ENCODE measurements at places on chromosomes 1 and 21. TPM values are rescaled to one million over a fixed set of nuclear protein-coding genes. Genes with fewer than 3 reads are reported as not detected.

Gene SOD1
- total RNA-seq = 196 TPM

Gene SLFNL1
- 1.6 TPM for total RNA-seq

Gene ATP1A2
- 4.0 TPM for total RNA-seq

Gene CENPL
- total RNA-seq = 5.3 TPM

Gene SHE
- total RNA-seq = 0.27 TPM

Gene DSCAM
- total RNA-seq = 8.7 TPM

Gene BGLAP
- 1.1 TPM for total RNA-seq

Gene NHLH1
- total RNA-seq = 0.38 TPM

Gene OR2L8
- not detected for total RNA-seq

Gene C8B
- total RNA-seq = not detected

Gene CD101
- total RNA-seq = 0.37 TPM

Gene PLEKHN1
- total RNA-seq = 0.15 TPM
